ENCODE measurements at places on chromosomes 12 and 14. TPM values are rescaled to one million over a fixed set of nuclear protein-coding genes. Genes with fewer than 3 reads are reported as not detected.

The GUCY2C gene
- not detected for total RNA-seq

The PRICKLE1 gene
- 24.9 TPM for total RNA-seq

DNA sequence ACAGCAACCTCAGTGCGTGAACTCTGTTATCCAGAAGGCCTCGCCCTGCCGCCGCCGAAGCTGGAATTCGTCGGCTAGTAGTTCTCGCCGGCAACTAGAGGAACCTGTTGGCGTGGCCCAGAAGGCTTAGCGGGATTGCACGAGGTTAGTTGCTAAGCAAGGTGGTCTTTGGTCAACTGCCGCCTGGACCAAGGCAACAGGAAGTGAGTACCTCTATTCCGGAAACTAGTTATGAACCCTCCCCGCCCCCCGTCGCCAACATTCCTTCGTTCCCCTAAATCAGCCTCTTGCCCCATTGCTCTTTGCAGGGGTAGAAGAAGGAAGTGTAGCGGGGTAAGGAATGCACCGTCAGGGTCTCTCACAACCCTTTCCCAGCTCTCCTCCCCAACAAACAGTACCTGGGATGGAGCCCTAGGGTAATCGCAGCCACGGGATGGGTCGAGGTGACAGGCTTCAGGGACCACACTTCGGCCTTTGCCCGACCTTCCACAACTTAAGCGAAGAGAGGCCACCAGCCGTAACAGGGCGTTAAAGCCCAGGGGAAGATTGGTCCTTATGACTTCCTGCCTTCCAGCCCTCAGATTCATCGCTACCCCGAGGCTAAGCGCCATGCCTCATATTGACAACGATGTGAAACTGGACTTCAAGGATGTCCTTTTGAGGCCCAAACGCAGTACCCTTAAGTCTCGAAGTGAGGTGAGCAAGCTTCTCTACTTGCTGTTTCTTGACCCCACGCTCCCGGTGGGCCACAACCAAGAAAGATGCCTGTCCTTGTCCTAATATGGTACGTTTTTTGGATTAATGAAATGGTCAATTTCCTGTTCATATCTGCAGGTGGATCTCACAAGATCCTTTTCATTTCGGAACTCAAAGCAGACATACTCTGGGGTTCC, at the start of gene GMPR2:
TSS of gene GMPR2 (plus strand) at position 285 of the 893 bp plus-strand sequence. CDS start at position 610, 325 bp downstream.
- peak within 1 kb of the TSS; percentile 94 for H3K27ac ChIP-seq
- H3K4me3 ChIP-seq, result peak within 1 kb of the TSS; percentile 93
- H3K36me3 ChIP-seq, result peaks cover 46% of the 10 kb centered on the region
- no peak for DNase-seq

- H3K4me3 ChIP-seq, result no peak overlapping the region
- H3K27ac ChIP-seq, result no peak overlapping the region
Observed at GRCh38 chr14:95529216-95529615, 5.6 kb upstream of the GLRX5 start.
